ENCODE measurements at places on chromosomes 5 and 9.

DNA sequence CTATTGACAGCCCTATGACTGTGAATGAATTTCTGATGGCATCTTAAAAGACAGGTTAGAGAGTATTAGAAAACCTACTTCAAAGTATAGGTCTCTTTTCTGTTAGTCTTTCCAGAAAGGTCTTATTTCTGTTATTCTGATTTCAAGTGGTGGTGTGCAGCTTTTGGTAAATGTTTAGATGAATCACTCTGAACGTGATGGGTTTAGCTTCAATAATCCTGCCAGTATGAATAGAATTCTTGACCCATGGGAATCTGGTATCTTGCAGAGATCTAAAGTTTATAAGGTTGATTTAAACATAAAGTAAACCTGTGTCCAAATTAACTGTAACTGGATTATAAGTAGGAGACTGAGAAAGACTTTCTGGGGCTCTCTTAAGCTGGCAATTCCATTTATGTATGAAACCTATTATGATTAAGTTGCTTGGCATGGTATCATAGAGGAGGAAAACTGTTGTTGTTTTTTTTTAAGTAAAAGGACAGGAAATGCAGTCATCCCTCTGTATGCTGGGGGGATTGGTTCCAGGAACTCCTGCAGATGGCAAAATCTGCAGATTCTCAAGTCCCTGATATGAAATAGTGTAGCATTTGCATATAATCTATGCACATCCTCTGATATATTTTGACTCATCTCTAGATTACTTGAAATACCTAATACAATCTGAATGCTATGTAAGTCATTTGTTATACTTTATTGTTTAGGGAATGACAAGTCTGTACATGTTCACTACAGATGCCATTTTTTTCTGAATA, 77.0 kb upstream of the ADAMTS19 start:
- DNase-seq = no peak

- DNase-seq = no peak
Measured at GRCh38 chr5:141701360-141702119, 19.5 kb upstream of the ARAP3 start.

DNA sequence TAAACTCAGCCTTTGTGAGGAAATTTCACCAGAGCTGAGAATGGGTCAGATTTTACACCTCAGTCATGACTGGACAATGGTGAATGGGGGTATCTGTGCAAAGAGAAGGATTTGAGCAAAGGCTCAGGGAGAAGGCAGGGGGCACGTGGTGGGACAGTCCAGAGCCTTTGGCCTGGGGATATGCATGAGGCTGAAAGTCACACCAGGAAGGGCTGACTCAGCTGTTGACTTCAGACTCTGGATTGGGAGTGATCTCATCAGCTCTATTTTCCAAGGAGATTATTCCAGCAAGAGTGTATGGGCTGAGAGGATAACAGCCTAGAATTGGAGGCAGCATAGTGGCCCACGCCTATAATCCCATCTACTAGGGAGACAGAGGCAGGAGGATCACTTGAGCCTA, 53.6 kb downstream of the SAXO1 start:
- no peak for DNase-seq

DNA sequence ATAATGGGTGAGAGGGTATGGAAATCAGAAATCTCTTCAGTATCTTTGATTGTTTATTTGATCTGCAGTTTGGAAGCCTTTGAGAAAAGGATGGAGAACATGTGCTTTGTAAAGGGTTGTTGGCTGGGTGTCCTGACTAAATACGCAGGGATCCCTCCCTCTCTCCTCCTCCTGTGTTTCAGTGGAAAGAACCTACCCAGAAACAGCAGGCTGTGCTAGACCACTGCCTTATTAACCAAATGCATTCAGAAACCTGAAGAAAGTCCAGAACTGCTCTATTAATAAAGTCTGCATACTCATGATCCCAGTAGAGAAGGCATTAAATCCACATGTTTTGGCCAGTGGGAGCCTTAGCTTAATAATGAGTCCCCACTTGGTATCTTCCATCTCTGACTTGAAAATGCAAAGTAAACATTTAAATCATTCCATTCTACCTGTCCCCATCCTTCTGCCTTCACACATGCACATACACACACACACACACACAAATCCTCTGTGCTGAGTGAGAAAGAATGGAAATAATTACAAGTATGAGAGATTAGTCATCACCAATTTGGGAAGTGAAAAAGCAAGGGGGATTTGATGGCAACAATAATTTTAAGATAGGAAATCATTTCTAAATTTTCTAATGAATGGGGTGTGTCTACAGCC, 10.0 kb upstream of the LECT2 start:
- DNase-seq = peak; percentile 6

DNA sequence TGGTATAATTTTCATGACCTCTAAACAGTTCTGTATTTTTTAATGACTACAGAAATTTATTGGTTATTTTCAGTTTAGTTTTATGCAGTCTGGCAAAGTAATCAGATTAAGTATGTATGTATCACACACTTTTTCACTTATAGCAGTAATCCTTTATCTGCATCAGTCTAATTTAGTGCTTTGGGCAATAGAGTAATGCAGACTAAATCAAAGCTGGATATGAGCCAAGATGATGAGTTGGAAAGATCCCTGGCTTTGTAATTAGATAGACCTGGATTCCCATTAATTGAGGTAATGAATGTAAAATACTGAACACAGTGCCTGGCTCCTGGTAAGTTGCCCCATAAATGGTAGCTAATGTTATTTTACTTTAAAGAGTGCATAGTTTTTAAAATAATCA, 215.4 kb upstream of the TLX3 start:
- DNase-seq = no peak

DNA sequence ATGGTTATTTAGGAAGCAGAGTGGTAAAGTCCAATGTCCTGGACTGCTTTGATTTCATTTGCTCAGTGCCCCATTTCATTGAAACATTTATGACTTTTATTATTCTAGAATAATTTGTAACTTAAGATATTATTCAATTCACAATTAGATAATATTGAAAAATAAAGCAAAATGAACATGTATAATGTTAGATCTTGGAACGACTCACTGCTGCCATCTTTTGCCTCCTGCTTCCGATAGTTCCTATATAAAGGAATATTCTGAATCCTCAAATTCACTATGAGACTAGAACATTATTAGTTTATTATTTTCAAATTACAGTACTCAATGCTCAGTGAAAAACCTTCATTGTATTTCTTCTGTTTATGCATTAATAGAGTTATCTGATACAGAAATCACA, 2.3 kb upstream of the CTNND2 start:
- no peak for DNase-seq

DNA sequence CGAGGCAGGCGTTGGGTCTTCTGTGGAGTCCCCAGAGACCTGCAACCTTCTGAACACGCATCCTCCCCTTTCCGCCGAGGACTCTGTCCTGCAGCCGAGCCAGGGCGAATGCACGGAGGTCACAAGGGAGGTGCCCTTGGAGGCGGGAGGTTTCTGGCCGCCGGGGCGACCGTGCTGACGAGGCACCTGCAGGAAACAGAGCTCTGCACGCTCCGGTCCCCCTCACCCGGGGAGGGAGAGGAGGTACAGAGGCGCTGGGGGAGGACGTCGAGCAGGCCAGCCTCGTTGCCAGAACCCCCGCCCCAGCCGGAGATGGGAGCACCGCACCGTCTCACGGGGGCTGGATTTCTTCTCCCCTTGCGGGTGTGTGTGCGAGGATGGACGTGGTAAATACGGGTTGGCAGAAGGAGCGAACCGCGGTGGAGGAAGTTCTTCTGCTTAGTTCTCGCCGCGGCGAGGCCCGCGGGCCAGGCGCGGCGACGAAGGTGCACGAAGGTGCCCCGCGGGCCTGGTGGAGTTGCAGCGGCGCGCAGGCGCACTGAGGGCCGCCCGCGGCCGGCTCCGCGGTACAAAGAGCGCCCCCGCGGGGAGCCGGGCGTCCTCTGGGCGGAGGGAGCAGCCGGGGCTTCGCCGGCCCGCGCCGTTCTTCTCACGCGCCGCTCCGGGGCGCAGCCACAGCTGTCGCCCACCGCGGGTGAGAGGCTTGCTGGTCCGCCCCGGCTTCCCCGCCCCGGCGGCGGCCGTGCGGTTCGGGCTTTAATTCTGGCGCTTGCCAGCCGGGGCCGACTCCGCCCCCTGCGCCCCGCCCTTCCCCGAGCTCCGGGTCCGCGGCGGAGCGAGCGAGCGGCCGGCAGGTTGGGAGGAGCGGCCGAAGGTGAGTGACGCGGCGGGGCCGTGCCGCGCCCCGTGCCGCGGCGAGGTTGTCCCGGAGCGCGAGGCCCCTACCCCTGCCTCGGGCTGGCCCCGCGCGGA, 289.5 kb downstream of the DOCK8 start:
- peak; percentile 67 for DNase-seq

DNA sequence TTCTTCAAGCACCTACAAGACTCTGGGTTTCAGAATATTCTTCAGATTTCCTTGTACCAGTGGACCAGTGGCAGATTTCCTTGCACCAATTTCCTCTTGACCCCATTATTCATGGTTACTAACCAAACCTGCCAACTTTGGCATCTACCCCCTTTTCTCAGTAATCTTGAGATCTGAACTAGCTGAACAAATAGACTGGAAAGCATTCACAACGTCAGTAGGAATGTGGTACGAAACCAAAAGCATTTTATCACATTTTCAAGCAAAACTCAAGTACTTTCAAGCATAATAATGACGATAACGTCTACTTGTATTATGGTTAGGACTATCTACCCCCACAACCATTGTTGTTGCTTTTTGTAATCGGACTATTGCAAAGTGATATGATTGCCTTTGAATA, 1217.3 kb downstream of the PTPRD start:
- no peak for DNase-seq

DNA sequence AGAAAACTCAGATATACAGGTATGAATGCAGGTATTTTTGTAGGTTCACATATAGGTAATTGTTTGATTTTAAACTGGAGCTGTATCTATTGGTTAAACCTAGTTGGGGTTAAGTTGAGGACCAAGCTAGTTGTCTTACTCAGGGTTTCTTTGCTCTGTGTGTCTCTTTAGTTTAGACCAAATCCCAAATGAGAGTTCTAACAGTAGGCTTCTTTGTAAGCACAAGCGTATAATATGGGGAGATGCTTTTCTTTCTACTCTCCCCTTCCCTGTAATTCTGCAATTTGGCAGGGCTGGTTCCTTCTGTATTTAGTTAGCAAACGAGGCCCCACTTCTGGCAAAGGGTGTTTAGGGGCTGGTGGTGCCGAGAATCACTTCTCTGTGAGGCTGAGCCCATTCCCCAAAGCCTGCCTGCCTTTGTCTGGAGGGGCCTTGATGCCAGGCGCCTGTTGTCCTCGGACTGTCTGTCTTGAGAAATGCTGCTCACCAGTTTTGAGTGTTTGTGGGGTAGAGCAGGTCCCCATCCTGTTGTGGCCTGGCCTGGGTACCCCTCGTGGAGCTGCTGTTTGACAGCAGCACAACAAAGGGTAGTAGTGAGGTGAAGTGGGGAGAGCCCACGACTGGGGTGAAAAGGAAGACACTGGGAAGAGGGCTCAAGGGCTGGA, 259.3 kb downstream of the FANCC start:
- DNase-seq = no peak

GRCh38 chr9:74431467-74431866, 65.7 kb upstream of the RORB start:
- DNase-seq = no peak

GRCh38 chr5:2168601-2169429, 286.1 kb upstream of the IRX4 start:
- no peak for DNase-seq

- no peak for DNase-seq
Measured at GRCh38 chr5:10861423-10861790, 100.4 kb upstream of the DAP start.

GRCh38 chr9:130426467-130426773, 18.3 kb upstream of the ASS1 start:
- DNase-seq = no peak

GRCh38 chr9:121926351-121926801, 166.7 kb downstream of the TTLL11 start:
- no peak for DNase-seq

GRCh38 chr5:132758451-132758850, 11.2 kb downstream of the CCNI2 start:
- DNase-seq = no peak

DNA sequence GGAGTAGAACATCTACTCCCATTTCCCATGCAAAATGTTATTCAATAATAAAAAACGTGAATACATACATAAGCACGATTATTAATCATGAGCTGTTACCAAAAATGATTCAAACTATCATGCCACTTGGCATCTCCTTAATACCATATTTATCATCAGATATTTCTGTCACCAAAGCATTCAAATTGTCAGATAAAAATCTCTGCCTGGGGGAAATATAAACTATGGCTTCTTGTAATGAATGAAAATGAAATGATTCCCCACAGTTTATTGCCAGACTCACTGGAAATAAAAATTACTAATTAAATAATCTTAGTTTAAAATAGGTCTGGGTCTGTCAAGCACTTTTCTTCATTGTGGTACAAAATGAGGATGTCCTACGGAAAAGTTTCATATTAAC, 265.4 kb downstream of the EDIL3 start:
- DNase-seq = no peak

DNA sequence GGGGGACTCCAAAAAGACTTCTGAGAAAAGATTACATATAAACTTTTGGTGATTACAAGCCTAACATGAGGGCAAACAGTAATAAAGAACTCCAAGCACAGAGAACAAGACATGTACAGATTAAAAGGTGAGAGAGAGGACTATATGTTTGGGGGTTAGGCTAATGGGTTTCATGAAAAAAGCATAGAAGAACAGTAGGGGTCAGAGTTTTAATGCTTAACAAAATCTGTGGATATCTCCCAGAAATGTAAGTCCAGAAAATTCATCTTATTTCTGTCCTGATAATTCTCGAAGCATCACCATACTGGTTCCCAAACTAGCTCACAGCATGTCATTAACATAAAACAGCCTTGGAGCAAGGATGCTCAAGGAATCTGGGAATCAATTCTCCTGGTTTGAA, 137.2 kb downstream of the ARRDC3 start:
- no peak for DNase-seq

DNA sequence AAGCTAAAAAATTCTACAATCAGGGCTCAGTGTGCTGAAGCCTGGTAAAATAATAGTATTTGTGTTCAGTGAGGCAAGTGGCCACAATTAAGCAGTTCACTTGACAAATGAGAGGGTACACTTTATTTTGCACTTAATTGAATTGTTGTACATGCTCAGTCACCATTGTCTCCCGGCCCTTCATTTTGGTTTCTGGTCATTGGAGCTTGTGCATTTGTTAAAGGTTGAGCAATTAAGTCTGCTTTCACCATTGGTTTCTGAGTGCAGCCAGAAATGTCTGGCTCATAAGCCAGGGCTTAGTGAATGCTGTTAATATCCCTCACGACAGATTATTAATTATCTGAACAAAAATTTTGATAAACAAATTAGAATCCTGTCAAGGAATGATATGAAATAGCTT, 89.6 kb downstream of the PRDM6 start:
- DNase-seq = no peak

- DNase-seq = no peak
Measured at GRCh38 chr5:178467568-178468195, 122.5 kb downstream of the COL23A1 start.
